NCI-H1436 (cell line): ENCODE measurements at places on chromosomes 4 and X.

- no peak for DNase-seq
These were observed 197.4 kb downstream of the PTTG2 start for GRCh38 chr4:38157592-38157991.

DNA sequence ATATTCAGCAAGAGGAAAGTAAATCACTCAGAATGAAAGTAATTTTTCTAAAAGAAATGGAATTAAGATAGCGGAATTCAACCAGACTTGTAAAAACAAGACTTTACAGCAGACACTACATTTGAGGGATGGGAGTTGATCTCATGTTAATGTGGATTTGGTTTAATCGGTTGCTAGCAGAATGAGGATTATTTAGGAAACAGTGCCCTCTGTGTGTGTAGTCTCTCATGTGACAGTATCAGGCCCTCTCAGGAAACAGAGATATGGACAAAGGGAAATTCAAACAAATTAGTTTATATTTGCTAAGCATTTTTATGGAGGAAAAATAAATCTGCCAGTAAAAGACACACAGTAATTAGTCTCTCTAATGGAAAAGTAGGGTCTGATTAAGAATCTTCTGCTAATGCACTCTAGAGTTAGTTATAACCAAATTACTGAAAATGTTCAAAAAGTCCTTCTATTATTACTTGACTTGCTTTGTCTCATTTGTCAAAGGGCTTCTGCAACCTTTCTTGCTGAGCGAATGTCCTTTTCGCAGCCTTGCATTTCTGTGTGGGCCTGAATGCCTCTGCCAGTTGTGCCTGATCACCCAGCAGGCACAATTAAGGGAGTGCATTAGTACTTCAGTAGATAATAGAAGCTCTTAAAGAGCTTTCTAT is 1282.3 kb upstream of the TENM3 start:
- DNase-seq: no peak

DNA sequence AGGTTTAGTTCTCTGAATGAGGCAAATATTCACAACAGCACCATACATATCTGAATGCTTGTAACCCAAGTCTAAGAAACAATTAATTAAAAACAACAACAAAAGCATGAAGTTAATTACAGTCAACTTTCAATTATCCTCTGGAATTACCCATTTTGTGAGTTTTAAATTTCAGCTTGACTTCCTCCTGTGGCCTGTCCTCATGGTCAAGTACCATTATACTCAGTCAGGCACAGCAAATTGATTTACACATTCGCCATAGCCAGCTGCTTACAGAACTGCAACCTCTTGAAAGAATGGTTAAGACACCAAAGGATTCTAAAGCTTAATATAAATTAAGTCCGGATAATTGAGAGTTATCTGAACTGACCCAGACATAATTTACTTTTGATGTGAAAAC is 306.5 kb downstream of the CAMK2D start:
- peak; percentile 29 for DNase-seq

DNA sequence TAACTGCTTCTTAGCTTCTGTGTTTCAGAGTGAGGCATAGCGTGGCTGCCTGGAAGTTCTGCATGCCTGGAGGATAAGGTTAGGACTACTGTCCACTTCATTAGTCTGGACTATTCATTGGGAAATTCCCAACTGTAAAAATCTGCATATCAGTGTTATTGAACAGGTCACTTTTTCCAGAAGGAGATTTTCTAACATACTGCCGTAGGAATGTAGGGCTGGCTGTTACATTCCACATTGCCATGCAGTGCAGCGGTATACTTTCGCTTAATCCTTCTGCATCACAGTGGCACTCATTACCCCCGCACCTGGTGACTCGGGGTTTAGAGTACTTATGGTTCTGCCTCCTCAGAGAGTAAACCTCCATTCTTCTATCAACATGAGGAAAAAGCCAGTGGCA is 104.6 kb downstream of the NPFFR2 start:
- DNase-seq: no peak
